ENCODE measurements at places on chromosomes 6 and 20.

GRCh38 chr20:10636326-10636818 is 37.4 kb downstream of the JAG1 start:
- no peak for DNase-seq

DNA sequence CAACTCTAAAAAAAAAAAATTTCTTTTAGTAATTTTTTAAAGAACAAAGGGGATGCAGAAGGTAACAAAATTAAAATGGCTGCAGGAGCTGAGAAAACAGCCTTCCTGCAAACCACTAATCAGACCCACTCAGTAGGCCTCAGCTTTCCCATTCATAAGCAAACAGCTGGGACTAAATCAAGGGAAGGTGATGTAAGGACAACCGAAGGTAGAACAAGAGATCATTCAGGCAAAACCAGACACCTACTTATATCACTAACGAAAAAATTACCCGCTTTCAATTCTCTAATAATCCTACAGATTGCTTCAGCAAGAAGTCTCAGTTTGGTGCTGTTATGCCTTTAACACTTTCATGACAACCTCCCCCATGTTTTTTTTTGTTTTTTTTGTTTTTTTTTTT is 124.0 kb downstream of the ZMYND8 start:
- DNase-seq: no peak

- DNase-seq: no peak
Observed at GRCh38 chr6:89339565-89339964, 13.0 kb downstream of the UBE2J1 start.

- no peak for DNase-seq
Observed at GRCh38 chr20:51688600-51689244, 79.5 kb downstream of the ATP9A start.

DNA sequence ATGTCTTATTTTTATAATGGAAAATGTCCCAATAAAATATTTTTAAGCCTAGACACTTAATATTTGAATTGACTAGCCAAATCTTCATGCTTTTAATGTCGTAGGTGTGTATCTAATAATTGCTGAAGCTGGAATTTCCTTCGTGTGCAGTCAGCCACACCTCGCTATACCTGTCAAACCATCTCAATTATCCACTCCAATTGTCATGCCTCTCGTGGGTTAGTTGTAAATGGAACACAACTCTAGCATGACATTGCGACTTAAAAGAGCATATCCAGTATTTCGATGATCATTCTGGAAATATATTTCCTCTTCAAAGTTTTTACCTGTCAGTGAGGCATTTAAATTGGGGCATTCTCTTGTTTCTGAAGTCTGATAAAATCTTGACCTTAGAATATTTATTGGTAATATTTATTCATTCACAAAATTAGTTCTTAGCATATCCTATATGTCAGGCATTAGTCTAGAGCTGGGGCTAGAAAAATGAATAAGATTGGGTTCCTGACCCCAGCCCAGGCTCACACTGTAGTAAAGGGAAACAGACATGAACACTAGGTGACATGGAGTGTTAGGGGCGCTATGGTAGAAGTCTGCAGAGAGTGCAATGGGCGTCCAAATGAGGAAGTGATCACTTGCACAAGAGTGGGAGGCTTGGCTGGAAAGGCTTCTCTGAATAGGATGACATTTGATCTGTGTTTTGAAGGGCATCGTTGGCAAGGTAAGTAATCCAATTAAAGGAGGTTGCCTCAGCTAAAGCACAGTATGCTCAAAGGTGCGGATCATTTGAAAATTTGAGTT is 11.0 kb upstream of the CFAP206 start:
- no peak for DNase-seq

GRCh38 chr6:106618324-106618723 is 11.0 kb downstream of the RTN4IP1 start:
- no peak for DNase-seq

GRCh38 chr6:150711061-150711460 is 111.4 kb downstream of the PLEKHG1 start:
- no peak for DNase-seq

DNA sequence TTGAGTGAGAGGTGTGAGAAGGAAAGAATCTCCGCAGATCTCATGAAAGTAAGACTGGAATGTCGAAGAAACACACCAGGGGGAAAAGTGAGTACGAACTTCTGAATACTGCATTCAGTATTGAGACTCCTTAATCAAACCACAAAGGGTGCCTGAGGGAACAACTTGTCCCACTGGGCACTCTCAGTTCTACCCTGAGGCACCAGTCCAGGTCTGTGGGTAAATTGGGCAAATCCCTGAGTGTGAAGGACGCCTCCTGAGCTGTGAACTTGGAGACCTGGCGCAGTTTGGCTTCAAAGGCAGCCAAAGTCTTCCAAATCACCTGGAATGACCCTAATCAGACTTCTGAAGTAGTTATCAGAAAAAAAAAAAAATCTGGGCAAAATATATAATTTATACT is 329.7 kb downstream of the BTBD9 start:
- DNase-seq: no peak

All from stimulated activated CD4-positive, alpha-beta T cell treated with anti-CD3 and anti-CD28 coated beads, Interleukin-1b, Interleukin-23, amount 100 ng/mL, for 1 hour (primary cell).